Muscle of arm (tissue), 14 donors: ENCODE measurements at places on chromosomes 13 and 19. TPM values are rescaled to one million over a fixed set of nuclear protein-coding genes. Genes with fewer than 3 reads are reported as not detected.

DNA sequence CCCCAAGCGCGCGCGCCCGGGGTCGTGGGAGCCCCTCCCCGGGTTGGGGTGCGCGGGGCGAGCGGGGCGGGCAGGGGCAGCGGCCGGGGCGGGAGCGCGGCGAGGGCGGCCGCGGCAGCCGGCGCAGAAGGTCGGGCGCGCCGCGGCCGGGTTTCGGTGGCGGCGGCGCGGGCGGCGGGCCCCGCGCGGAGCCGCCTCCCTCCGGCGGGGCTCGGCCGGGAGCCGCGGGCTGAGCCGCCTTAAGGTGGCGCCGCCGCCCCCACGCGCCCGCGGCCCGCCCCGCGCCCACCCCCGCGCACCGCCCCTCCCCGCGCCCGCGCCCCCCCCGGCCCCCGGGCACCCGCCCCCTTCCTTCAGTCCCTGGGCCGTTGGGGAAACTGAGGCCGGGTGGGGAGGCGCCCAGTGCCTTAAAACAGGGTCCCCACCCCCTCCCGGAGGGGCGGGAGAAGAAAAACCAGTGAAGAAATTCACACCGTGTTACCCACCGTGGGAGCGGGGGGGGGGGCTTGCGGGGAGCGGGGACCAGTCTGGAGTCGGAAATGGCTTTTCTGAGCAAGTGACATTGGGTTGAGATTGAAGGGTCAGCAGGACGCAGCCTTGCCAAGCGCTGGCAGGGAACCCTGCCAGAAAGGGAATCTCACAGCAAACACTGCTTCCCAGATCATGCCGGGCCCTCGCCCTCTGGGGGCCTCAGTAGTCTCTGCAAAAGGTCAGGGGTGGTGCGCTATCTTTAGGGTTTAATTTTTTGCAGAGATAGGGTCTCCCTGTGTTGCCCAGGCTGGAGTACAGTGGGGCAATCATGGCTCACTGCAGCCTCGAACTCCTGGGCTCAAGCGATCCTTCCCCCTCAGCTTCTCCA lies at the start of gene TLE2:
TSS of gene TLE2 (minus strand) at position 216 of the 859 bp plus-strand sequence. CDS start 376 bp downstream, outside the sequence.
- no peak for DNase-seq

- DNase-seq, result peak; percentile 10
These were observed 21.4 kb downstream of the MAP4K1 start for GRCh38 chr19:38596057-38596981.

- peak; percentile 41 for DNase-seq
These were observed 556.3 kb upstream of the ARGLU1 start for GRCh38 chr13:107124129-107124718.

RAB8A gene
- polyA plus RNA-seq, result 41.3 TPM

CYP2S1 gene
- polyA plus RNA-seq, result 0.42 TPM

DNA sequence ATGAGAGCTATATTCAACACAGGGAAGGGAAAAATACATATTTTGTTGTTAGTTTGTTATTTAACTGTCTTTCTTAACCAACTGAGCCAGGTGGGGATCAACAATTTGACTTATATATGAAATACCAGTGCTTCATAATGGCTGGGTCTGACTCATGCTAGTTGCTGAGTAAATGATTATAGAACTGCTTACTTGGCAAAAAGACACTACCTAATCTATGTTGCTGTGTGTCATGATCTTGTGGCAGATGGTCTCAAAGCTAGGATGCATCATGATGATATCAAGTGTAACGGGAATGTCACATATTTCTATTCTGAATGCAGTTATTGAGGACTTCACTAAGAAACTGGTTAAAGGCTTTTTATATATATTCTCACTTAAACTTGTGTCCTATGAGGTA lies 727.4 kb upstream of the SLITRK1 start:
- no peak for DNase-seq

DNA sequence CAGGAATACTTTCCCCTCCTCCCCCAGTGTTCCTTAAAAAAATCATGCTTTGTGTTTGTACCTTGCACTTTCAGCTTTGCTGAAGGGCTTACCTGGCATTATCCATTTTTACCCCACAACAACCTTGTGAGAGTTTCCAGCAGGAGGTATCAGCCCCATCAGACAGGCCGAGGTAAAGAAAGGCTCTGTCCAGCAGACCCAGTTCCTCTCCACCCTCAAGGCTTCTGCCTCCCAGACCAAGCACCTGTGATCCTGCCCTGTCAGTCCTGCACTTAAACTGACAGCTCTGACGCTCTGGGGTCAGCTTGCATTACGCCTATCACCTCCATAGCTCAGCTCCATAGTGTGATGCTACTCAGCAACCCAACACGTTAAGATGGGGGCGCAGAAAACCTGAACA lies 803.1 kb downstream of the UQCRFS1 start:
- DNase-seq, result no peak
